ENCODE measurements at places on chromosomes 2 and 18. TPM values are rescaled to one million over a fixed set of nuclear protein-coding genes. Genes with fewer than 3 reads are reported as not detected.

Gene HOXD13
- total RNA-seq: 0.19 TPM

Gene CRYGD
- total RNA-seq: not detected

Gene RUFY4
- total RNA-seq: not detected

Gene SP110
- 10.1 TPM for total RNA-seq

Gene EDAR
- total RNA-seq: 0.11 TPM

Gene UGT1A3
- not detected for total RNA-seq

Gene MAP3K19
- total RNA-seq: not detected

Gene GALNT14
- 44.3 TPM for total RNA-seq

Gene MITD1
- total RNA-seq: 24.3 TPM

Gene B3GNT7
- 3.0 TPM for total RNA-seq

Gene CRYBA2
- not detected for total RNA-seq

Gene GYPC
- not detected for total RNA-seq

Gene DNAJC5G
- total RNA-seq: not detected

Gene CFAP210
- 0.77 TPM for total RNA-seq

Gene NFE2L2
- 44.1 TPM for total RNA-seq

Gene ACKR3
- total RNA-seq: 7.7 TPM

Gene FAM228B
- total RNA-seq: 1.5 TPM

Gene KYNU
- total RNA-seq: 220 TPM

Gene CHAC2
- 12.1 TPM for total RNA-seq

Gene UGT1A10
- total RNA-seq: not detected

Gene CROCC2
- total RNA-seq: not detected

Gene ELOA2
- total RNA-seq: not detected

Gene OTOS
- not detected for total RNA-seq

Gene PCARE
- total RNA-seq: not detected

Gene TRAK2
- total RNA-seq: 17.3 TPM

Gene TLX2
- total RNA-seq: 0.31 TPM

Gene DSC1
- not detected for total RNA-seq

Gene LCT
- 0.04 TPM for total RNA-seq

Gene HSPE1
- total RNA-seq: 592 TPM

Gene CLIP4
- total RNA-seq: 14.4 TPM

Gene ERFE
- 7.4 TPM for total RNA-seq

Gene CNRIP1
- total RNA-seq: 2.3 TPM
